ENCODE measurements at places on chromosomes 4 and X.

DNA sequence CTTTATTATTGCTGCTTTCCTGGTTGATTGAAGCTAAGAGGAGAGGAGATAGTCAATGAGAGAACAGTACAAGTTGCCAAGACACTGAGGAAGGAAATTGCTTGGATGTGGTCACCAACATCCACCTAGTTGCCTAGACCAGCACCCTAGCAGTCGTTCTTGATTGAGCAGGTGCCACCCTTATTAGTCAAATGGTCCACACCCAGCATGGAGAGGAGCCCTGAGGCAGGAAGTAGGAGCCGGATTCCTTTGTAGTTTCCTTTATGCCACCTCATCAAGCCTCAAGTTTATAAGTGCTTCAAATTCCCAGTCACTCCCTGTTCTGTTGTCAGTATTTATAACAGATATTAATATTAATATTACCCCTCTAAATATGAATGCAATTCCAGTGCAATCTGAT, 19.1 kb downstream of the PAGE2 start:
- DNase-seq, result no peak

DNA sequence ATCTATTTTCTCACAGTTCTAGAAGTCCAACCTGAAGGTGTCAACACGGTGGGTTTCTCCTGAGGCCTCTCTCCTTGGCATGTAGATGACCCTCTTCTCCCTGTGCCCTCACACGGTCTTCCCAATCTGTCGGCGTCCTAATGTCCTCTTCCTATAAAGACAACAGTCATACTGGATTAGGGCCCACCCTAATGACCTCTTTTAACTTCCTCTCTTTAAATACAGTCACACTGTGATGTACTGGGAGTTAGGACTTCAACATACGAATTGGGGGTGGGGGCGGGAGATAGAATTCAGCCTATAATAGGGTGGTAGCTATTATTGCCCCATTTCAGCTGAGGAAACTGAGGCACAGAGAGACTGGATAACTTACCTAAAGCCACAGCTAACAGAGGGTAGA, 70.2 kb downstream of the SMIM20 start:
- DNase-seq, result no peak

GRCh38 chr4:3341760-3342159, 48.9 kb downstream of the RGS12 start:
- DNase-seq, result no peak

- no peak for DNase-seq
These were observed 36.0 kb upstream of the SPANXC start for GRCh38 chrX:141278306-141278705.

- no peak for DNase-seq
These were observed 155.0 kb upstream of the ANKRD50 start for GRCh38 chr4:124867536-124867935.

- DNase-seq, result no peak
These were observed 157.6 kb downstream of the EMCN start for GRCh38 chr4:100360211-100360610.

- DNase-seq, result no peak
These were observed 348.8 kb downstream of the CCSER1 start for GRCh38 chr4:90476019-90476418.

- no peak for DNase-seq
These were observed 57.2 kb downstream of the EGF start for GRCh38 chr4:109969919-109970318.

DNA sequence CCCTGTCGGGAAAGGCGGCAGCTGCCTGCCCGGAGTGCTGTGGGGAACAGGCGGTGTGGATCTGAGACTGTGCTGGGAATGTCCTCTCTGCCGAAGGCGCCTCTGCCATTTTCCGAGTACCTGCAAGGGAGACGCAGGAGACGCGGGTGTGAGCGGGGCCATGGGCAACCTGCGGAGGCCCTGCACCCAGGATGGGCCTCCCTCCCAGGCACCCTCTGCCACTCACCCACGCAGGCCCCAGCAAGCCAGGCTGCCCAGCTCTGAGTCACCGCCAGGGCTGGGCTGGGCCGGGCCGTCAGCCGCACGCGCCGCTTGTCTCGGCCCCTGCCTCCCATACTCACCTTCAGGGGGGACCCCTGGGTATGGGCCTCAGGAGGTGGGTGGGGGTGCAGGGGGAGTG, 3.5 kb upstream of the FGFR3 start:
- no peak for DNase-seq

- DNase-seq, result no peak
These were observed 162.0 kb downstream of the RNF150 start for GRCh38 chr4:140971077-140971792.

DNA sequence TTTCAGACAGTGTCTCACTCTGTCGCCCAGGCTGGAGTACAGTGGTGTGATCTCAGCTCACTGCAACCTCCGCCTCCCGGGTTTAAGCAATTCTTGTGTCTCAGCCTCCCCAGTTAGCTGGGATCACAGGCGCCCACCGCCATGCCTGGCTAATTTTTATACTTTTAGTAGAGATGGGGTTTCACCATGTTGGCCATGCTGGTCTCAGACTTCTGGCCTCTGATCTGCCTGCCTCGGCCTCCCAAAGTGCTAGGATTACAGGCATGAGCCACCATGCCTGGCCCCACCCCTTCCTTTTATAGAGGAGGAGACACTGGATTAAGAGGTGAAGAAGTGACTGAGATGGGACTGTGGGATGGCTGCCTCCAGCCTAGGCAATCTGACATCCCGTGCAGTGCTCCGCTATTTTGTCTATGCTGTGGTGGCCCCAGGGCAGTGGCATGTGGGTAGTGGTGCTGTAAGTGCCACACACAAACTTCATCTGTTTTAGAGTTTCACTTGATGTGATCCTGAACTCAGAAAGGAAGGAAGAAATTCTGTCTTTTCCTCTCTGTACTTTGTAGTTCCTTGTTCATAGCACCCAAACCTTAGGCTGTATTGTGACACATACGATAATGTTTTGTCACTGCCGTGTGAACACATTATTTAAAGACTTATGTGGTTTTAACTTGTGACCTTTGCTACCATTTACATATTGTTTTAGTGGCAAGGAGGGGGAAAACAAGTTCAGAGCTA, 48.9 kb downstream of the FNIP2 start:
- DNase-seq, result no peak

- no peak for DNase-seq
These were observed 9.9 kb upstream of the PI4K2B start for GRCh38 chr4:25223802-25224375.

- peak; percentile 62 for DNase-seq
These were observed at the start of gene GYG2 for GRCh38 chrX:2828344-2828958. Gene GYG2, plus strand, starts transcription at chrX:2828930. Its CDS starts 1,259 bp downstream, at chrX:2830189.

DNA sequence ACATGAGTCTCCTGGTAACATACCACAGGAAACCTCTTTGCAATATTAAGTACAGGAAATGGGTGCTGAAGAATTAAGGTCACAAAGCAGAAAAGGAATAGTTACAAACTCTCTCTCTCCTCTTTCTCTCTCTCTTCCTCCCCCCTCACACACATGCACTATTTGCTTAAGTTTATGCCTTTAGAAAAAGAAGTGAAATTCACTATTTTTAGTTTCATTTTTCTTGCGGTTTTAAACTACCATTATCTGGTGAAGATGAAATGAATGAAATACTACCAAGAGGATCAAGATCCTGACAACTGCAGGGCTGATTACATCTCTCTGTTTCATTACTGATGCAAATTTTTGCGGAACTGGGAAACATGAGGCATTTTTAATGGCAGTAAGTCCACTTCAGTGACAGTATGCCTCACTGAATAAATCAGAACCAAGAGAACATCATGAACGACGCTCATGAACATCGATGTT, 64.3 kb upstream of the FTHL17 start:
- DNase-seq, result no peak

GRCh38 chr4:145482209-145483037, 770 bp downstream of the SMAD1 start:
- peak; percentile 80 for DNase-seq

DNA sequence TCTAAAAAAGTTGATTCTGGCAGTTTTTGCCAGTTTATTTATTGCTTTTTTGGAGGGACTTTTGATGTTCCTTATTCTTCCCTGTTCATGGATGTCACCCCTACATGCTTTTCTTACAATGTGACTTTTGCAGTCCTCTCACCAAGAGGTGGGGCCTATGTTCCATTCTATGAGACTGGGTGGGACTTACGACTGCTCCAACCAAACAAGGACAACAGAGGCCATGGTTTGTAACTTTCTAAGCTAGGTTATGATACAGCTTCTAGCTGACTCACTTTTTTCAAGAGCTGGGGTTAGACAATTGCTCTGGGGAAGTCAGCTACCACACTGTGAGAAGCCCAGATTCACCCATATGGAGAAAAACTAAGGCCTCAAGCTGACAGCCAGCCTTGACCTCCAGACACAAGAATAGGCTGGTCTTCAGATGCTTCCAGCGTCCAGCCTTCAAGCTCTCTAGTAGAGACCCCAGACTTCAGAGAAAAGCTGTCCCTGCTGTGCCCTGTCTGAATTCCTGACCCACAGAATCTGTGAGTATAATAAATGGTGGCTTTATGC, 39.5 kb downstream of the ENOPH1 start:
- DNase-seq, result no peak

DNA sequence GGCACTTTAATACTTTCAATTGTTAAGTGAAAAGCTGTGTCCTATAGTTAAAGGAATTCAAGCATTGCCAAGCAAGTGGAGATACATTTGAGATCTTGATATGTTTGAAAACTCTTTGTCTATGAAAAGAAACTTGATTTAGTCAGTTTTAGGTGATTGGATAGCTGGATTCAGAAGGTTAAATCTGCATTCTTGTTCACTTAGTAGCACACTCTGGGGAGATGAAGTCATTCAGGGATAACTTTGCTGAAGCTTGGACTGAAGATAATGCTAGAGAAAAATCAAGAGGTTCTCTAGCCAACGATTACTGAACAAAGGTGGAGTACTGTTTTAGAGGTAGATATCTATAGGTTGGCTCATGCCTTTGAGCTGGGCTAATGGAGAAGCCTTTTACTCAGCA, 90.6 kb downstream of the DCAF8L2 start:
- no peak for DNase-seq

DNA sequence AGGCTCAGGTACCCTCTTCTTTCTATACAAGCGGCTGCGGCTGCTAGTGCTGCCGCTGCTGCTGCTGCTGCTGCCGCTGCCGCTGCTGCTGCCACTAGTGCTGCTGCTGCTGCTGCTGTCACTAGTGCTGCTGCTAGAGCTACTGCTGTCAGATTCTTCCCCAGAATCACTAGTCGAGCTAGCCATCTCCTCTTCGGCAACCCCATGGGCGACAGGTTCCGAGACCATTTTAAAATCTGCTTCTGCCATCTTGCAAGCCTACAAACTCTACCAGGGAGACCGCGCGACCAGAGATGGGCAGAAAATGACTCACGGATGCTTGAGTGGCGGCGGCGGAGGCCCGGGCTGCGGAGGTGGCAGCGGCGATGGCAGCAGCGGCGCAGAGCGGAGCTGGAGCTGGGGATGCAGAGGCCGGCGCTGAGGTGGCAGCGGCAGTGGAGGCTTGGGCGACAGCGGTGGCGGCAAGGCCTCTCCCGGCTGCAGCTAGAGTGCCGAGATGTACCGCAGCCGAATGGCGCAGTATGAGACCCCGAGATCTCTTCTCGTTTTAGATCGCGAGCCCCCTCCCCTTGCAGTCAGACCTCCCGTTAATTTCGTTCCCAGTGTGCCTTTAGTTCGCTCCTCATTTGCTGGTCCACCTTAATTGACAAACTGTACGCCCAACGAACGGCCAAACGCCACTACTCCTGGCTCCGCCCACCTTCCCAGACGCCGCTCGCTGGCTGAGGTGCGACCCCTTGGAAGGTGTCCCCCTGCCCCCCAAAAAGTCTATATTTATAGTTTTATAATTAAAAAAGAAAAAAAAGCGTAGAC, at the start of gene NAP1L3:
Gene NAP1L3, minus strand, starts transcription at position 523 of the 813 bp plus-strand sequence. Its CDS starts 274 bp downstream, at position 249.
- peak; percentile 78 for DNase-seq

GRCh38 chr4:113645771-113646441, 115.6 kb downstream of the CAMK2D start:
- DNase-seq, result no peak

DNA sequence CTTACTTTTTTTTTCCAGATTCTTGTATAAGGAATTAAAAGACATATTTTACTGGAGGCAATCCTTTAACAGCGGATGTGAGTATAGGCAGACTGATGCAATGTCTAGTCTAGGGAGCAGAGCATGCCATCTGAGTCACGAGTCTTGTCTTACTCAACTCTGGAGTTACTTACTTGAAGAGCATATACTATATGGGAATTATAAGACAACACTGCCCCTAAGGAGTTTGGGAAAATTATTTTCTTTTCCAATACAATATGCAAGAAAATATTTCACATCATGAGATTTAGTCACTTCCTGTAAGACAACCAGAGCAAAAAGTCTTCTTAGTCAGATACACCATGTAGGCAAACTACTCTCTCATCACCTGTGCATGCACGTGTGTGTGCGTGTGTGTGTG, 537.3 kb upstream of the FTHL17 start:
- DNase-seq, result no peak

GRCh38 chrX:70423936-70424675, 992 bp downstream of the GDPD2 start:
- DNase-seq, result no peak

DNA sequence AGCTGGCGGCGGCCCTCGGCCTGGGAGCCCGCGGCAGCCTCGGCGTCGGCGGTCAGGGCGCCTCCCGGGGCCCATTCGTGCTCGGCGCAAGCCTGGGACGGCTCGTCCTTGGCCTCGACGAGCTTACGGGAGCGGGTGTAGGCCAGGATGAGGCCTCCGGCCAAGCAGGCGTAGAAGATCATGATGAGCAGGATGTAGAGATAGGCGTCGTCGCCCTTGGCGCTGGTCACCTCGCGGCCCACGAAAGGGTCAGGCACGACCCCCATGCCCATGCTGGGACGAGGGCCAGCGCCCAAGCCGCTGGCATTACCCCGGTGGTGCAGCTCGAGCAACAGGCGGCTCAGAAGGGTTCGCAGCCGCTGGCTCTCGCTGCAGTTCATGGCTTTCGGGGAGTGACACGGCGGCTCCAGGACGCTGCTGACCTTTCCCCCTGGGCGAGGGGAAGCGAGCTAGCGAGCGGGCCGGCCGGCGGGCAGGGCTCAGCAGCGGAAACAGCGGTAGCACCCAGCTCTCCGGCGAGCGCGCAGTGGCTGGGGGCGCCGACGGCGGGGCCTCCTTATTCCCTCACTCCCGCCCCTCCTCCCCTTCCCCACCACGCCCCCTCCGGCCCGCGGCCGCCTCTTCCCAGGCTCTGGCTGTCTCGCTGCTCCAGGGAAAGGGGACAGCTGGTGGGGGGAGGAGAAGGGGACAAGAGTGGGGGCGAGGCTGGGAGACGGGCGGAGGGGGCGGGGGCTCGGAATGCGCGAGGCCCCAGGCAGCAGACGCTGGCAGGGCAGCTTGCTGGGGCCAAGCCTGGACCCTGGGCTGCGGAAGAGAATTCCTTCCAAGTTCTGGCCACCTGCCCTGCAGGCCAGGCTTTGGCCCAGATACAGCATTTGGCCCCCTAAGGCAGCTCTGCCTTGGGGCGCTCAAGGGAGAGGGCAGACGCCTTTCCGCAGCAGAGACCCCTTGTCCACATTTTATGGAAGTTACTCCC, at the start of gene KCNE5:
Gene KCNE5, minus strand, starts transcription at position 532 of the 976 bp plus-strand sequence. Its CDS starts 152 bp downstream, at position 380.
- DNase-seq, result peak; percentile 66

GRCh38 chr4:177547985-177548384, 105.7 kb upstream of the AGA start:
- DNase-seq, result no peak

All from left forelimb (tissue), 1 donor.